ENCODE measurements at places on chromosomes 5 and 9.
A peak's percentile ranks its signal among the peaks of the same experiment; 100 is the strongest.

- DNase-seq, result no peak
These were observed 163.4 kb upstream of the PUM3 start for GRCh38 chr9:3007326-3007725.

GRCh38 chr5:84287951-84288350 is 96.7 kb downstream of the EDIL3 start:
- DNase-seq, result no peak

GRCh38 chr5:90558344-90559192 is at the start of gene ADGRV1:
Gene ADGRV1, plus strand, starts transcription at chr5:90558797. Its CDS starts 99 bp downstream, at chr5:90558896.
- peak; percentile 5 for DNase-seq

DNA sequence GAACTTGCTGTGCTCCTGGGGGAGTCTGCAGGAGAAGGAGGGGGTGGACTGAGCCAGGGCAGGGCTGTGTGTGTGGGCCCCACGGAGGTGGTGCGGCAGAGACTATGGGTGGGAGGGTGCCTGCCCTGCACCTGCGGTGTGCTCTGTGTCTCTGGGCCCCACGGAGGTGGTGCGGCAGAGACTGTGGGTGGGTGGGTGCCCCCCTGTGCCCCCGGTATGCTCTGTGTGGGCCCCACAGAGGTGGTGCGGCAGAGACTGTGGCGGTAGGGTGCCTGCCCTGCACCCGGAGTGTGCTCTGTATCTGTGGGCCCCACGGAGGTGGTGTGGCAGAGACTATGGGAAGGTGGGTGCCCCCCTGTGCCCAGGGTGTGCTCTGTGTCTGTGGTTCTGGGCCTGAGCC is 103.7 kb downstream of the EHMT1 start:
- no peak for DNase-seq

DNA sequence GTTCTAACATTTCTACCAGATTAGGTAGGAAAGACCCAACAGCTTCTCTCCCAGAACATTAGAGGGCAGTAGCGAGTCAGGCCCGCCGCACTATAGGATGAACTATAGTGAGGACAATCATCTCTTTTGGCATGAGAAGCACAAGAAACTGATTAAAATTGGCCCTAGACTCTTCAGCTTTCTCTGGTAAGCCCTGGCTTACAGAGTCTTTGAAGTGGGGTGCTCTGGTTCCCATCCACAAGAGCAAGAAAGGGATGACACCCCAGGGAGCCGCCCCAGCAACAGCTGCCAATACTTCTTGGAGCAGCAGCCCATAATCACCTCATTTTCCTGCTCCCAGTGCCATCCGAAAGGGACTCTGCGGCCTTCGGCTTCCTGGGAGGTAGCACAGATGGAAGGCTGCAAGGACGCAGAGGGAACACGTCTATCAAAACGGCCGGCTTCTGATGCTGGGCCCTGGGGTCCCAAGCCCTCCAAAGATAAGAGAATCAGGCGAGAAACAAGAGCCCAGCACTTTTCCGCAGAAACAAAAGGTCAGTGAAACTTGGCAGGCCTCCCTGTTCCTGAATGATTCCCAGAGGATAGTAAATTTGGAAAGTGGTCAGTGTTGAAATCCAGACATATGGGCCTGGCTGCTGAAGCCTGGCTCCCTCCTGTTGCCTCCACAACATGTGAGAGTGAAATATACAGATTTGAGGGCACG is 69.3 kb downstream of the HSD17B3 start:
- DNase-seq, result peak; percentile 23

DNA sequence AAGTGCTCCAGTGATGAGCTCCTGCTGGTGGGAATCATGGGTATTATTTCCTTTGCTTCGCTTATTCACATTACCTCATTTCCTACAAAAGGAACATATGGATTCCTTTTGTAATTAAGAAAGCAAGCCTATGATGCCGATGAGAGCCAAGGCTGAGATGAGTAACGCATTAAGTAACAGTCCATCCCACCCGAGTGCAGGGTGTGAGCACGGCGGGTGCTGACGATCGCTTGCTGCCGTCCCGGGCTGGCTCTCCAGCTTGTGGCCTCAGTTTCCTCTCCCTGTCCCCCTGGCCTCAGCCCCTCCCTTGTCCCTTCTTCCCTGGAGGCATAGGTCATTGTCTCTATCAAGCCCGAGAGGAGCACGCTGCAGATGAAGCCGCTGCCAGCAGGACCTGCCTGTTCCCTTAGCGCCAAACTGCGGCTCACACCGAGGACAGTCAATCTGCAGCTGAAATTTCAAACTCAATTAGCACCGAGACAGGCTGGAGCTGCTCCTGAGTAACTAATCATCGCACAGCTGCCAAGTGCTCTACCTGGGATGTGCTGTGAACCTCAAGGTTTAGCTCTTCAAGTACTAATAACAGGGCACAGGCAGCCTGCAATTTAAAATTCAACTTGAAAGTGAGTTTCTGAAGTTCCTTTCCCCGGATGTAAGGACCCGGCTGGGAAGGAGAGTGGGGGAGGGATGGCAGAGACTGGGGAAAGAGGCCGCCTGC is 115.2 kb upstream of the RAPGEF1 start:
- peak; percentile 14 for DNase-seq

DNA sequence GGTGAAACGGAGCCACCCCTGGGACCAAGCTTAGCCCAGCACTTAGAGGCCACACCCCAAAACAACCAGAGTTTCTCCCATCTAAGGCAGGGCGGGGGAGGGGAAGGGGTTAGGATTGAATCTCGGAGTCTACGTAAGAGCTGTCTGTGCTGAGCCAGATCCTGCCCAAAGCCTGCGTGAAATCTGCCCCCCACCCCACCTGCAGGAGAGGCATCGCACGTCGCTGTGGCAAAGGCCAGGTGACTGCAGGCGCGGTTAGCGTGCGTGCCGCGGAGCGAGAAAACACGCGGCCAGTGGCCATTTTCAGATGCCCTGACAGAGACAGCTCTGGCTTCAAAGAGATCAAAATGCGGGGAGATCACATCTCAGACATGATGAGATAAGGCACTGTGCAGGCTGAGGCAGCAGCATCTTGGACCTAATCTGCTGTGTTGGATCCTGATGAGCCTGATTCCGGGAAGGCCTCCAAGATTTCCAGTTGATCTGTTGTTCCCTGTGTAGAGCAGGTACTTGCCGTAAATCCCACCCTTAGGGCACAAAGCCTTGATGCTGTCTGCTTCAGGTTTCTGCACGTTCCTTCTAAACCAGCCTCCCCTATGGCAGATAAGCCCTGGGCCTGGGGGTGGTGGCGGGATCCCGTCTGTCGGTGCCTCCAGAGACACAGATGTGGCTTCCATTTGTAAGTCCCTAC is 2.5 kb upstream of the QSOX2 start:
- no peak for DNase-seq

GRCh38 chr5:33563530-33563929 is 122.8 kb downstream of the TARS1 start:
- DNase-seq, result no peak

DNA sequence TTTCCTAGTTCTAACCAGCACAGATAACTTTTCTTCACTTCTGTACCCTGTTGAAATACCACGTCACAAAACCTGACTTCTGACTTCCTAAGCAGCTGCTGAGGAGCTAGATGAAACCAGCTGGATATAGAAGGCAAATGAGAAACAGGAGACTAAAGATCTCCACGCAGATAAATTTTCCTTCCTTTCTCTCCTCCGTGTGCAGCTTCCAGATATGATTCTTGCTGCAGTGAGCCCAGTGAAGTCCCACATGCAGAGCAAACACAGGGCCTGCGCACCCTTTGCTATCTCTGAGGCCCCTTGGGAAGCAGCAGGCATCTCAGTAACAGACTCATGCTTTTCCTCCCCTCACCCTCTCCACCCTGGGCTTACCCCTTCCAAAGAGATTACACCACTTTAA is 1638.3 kb downstream of the MAT2B start:
- no peak for DNase-seq

DNA sequence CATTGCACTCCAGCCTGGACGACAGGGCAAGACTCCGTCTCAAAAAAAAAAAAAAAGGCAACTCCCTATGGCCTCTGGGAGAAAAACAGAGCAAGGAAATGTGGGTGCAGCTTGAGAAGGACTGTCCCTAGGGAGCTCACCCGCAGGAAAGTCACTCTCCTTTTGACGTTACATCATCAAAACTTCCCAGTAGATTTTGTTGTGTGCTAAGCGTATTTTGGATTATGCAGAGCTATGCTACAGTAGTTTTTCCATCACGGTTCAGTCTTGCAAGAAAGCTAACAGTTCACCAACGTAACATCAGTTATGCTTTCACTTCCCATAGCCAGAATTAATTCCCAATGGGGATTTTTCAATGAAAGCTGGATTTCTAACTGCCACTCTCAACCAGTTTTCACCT is 138.8 kb downstream of the HSD17B3 start:
- DNase-seq, result no peak

DNA sequence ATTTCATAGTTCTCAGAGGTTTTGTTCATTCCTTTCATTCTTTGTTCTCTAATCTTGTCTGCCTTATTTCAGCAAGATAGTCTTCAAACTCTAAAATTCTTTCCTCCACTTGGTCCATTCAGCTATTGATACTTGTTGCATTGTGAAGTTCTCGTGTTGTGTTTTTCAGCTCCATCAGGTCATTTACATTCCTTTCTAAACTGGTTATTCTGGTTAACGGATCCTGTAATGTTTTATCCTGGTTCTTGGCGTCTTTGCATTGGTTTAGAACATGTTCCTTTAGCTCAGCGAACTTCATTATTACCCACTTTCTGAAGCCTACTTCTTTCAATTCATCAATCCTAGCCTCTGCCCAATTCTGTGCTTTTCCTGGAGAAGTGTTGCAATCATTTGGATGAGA is 45.1 kb upstream of the TXNDC8 start:
- DNase-seq, result no peak

GRCh38 chr9:127714951-127715469 is 453 bp downstream of the PTRH1 start:
- no peak for DNase-seq

DNA sequence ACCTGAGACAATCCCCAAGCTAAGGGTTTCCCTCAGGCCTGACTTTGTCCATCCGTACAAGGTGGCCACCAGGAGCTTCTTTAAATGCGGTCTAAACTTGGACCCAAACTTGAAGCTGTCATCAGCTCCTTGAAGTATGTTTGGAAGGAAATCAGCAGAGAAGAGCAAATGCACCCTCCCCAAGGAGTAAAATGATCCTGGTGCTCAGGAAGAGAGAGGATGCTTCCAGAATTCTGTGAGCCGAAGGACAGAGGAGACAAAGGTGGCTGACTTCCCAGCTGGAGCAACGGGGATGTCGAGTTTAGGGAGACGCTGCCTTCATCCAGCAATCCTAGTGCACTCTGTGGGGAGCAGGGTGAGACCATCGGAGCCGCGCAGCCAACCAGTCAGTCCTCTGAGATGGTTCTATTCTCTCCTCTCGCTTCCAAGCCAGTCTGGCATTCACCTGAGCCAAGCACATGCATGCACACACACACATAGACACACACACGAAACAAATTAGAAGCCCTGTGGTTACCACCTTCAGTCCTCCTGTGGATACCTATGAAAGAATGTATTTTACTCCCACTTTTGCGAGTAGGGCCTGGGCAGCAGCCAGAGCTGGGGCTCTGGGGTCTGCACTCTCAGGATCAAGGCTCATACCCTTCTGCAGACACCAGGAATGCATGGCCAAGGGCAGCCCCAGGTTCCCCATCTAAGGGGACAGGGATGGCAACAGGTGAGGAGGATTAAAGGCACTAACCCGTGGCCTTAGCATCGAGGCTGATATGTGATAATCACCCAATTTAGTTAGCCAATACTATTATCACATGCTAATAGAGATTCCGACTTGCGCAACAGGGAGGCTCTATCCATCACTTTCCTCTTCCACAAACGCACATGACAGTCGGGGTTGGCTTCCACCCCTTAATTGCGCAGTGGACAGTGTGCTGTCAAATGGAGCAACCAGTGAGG is 75.8 kb downstream of the GTF3C4 start:
- DNase-seq, result no peak

- DNase-seq, result no peak
These were observed 246.1 kb downstream of the MARCHF11 start for GRCh38 chr5:15933259-15934207.

DNA sequence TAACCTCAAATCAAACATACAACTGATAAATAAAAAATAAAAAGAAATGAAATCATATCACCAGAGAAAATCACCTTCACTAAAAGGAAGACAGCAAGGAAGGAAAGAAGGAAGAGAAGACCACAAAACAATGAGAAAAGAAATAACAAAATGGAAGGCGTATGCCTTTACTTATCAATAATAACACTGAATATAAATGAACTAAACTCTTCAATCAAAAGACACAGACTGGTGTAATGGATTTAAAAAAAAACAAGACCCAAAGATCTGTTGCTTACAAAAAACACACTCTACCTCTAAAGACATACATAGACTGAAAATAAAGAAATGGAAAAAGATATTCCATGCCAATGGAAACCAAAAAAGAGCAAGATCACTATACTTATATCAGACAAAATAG is 60.3 kb downstream of the ERP44 start:
- no peak for DNase-seq

- DNase-seq, result no peak
These were observed 288.0 kb downstream of the TRIM32 start for GRCh38 chr9:116975126-116975525.

GRCh38 chr5:74064911-74065310 is 438.9 kb downstream of the ARHGEF28 start:
- DNase-seq, result no peak

DNA sequence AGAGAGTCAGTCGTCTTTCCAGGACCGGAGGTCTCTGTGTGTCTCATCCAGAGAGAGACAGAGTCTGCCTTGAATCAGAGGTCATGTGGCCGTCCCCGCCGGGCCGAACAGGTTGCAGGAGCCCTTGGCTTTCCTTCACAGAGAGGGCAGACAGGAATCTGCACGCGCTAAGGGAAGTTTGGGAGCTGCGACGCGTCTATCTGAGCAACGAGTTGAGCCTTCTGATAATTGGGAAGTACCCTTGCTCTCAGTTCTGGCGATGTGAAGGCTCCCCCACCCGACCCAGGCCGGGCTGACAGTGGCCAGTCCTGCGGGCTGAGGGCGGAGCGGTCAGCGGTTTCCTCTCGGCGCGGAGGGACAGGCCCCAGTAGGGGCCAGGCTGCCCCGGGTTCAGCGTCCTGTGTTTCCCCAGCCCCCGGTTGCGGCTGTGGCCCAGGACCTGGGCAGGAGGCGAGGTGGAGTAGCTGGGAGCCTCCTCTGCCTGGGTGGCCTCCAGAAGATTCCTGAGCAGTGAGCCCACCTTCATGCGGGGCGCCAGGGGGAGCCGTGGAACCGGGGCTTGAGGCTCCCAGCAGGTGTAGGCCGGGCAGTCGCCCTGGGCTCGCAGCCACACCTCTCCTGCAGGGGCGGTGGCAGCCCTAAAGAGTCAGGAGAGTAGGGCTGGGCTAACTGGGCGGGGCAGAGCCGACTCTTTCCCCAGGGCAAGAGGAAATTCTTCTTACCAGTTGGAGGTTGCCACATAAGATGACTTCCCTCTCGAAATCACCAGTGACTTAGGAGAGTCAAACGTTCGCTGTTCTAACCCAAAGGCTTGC is 13.9 kb downstream of the NR2F1 start:
- no peak for DNase-seq

All from GM04504 (cell line).